IPS DF 6.9 (cell line): ENCODE measurements at places on chromosomes 11 and 22.

GRCh38 chr11:45430361-45430760 lies 144.2 kb upstream of the SYT13 start:
- no peak for DNase-seq

GRCh38 chr22:30121960-30122359 lies 41.7 kb downstream of the HORMAD2 start:
- DNase-seq = no peak

DNA sequence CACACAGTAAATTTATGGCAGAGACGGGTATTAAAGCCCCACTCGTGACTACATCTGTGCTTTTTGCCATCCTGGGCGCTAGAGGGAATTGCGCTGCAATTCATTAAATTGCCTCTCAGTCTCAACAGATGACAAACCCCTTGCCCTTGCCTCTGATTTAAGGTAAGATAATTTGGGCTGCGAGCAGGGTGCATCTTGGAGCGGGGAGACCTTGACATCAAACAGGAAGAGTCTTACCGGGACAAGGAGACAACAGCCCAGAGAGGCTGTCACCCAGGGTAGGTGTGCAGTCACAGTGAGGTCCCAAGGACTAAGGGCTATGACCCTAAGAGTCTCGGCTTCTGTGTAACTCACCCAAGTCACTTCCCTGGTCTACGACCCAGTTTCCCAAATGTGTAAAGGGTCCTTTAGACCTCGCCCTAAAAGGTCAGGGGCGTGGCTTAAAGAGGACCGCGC lies 449 bp upstream of the TOM1 start:
- no peak for DNase-seq

DNA sequence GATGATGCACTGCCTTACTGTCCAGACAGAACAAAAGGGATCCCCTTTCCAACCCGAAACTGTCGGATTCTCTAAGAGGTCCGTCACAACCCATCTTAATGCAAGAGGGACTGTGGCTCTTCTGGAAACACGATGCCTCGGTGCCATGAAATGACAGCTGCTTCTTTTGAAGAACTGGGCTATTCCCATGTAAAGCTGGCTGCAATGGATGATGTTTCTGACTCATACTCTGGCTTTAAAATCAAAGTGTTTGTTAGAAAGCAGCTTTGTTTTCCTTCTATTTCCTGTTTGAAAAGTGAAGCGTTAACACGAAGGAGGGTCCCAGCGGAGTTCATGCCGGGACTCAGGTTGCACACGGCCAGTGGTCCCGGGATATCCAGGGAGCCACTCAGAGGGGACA lies 3.1 kb downstream of the TP53AIP1 start:
- DNase-seq = no peak

GRCh38 chr11:120712014-120712413 lies 200.5 kb downstream of the GRIK4 start:
- DNase-seq = no peak

- DNase-seq = no peak
These were observed 935.3 kb downstream of the DLG2 start for GRCh38 chr11:84691830-84692229.

DNA sequence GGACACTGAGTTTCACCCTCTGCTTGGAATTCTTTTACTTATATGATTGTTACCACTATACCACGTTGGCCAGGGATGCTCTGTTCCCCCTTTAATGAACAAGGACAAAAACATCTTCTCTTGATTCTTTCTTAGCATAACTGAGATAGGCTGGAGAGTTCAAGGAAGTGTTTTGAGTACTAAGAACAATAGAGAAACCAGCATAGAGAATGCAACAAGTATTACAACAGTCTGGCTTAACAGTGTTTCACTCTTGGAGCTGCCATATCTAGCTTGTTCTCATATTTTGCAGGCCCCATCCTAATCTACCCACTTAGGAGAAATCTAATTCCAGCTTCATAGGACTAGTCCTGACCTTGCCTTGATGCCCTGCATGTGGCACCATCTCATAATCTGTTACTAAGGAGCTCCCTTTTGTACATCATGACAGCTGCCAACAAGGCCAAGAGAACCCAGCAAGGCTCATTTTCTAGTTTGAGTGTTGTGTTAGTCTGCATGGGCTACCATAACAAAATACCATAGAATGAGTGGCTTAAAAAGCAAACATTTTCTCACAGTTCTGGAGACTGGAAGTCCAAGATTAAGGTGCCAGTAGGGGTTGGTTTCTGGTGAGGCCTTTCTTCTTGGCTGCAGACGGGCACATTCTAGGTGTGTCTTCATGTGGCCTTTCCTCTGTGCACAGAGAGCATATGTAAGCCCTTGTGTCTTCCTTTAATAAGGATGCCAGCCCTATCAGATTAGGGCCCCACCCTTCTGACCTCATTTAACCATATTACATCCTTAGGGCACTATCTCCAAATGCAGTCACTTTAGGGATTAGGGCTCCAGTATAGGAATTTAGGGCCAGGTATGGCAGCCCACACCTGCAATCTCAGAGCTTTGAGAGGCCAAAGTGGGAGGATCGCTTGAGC lies 37.8 kb downstream of the PACS1 start:
- DNase-seq = no peak

DNA sequence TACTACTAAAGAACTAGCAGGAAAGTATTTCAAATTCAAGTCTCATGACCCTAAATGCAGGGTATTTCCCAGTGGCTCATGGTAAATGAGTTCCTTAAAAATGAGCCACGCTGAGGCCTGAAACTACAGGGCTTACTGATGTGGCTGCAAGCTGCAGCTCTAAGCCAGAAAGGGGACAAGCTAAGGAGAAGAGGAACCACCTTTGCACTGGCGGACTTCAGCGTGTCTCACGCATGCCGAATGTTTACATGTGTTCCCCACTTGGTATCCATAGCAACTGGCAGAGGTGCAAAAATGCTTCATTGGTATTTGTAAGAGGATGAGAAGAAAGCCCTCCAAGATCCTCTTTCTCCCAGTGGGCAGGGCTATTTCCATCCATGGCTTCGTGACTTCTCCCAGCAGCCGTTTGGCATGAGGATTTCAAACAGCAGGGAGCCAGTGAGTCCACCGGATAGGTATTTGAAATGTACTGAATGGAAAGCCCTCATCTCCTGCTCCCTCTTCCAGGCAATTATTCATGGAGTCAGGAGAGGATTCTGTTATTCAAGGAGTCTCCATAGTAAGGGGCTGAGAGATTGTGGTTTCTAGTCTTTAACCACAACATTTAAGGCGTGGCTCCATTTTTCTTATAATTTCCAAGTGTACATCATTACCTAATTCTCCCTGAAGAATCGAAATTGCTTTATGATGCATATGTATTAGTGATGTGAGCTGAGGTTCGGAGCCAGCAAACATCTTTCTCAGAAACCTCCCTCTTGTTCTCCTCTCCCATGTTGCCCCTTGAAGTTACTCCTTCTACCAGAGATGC lies 55.3 kb upstream of the CD44 start:
- DNase-seq = peak; percentile 7

DNA sequence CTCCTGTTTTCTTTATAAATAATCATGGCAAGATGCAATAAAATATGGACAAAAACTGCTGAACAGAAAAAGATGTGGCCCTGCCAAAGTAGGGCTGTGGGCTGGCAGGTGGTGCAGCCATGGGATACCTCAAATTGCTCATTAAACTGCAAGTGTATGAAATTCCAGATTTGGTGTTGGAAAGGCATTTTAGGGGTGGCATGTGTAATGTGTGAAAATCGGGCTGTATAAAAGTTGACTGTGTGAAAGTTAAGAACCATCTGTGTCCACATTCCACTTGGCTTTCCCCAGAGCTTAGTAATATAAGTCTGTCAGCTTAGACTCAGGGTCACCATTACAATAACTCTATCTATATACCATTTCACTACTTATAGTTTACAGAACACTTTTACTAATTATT lies 34.8 kb upstream of the FZD4 start:
- no peak for DNase-seq

- no peak for DNase-seq
These were observed 78.6 kb upstream of the MTNR1B start for GRCh38 chr11:92890846-92891245.

DNA sequence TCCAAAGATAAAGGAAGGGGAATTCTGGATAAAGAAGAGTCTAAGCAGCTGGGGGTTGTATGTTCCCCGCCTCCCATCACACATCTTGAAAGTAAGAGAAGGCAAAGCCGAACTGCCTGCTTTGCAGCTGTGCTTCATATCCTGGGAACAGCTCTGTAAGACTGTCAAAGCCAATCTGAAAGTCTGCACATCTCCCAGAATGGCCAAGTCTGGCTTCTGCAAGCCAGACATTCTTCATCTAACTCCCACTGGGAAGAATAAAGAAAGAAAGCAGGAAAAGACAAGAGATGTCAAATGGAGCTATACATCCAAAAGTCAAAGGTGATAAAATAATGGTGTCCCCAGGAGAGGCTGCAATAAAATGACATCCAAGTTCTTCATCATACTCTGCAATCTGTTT lies 15.4 kb downstream of the MORC2 start:
- no peak for DNase-seq

DNA sequence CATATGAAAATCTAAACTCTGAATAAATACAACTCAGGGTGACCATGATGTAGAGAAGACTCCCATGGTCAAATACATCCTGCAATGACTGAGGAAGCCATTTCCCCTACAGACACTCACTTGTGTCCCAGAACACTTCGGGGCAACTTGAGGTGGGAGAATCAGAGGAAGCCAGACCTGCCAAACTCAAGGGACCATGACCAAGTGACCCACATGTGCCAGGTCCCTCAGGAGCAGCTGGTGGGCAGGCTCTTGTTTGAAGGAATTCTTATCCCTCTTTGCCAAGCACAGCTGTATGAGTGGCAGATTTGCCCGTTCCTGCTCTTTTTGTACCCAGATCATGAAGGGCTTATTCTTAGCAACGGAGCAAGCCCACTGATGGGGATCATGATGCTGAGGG lies 17.8 kb downstream of the SPATA19 start:
- DNase-seq = no peak

GRCh38 chr11:124069429-124070401 lies 28.6 kb upstream of the OR10G7 start:
- DNase-seq = peak; percentile 37

DNA sequence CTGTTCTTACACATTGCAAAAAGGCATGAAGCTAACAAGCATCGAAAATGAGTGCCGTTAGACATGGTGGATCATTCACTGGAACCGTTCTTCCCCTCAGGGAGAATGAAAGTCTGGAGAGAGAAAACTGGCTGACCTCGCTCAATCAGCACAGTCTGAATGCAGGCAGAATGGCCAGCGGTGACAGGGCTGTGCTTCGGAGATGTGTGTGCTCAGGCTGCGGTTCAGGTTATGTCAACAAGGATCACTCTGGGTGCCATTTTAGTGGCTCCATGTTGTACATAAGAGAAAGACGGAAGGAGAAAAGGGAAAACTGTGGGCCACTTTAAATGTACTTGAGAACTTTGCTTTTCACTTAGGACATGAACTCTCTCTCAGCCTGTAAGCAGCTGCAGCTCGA lies 749.8 kb upstream of the ARHGAP42 start:
- no peak for DNase-seq

DNA sequence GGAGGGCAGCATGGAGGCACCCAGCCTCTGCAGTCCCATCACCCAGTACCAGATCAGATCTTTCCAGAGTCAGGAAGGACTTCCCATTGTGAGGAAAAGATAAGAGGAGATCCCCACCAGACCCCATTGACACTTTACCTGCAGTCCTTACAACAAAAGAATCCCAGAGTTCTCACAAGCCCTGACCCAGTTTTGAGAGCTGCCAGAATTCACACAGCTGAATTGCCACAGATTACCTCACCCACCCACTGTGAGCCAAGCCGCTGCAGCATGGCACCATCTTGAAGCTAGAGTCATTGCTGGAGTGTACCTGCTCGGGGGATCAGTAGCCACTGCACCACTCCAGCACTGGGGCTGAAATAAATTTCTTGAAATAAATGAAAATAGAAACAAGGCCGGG lies 91.8 kb upstream of the UBASH3B start:
- no peak for DNase-seq

DNA sequence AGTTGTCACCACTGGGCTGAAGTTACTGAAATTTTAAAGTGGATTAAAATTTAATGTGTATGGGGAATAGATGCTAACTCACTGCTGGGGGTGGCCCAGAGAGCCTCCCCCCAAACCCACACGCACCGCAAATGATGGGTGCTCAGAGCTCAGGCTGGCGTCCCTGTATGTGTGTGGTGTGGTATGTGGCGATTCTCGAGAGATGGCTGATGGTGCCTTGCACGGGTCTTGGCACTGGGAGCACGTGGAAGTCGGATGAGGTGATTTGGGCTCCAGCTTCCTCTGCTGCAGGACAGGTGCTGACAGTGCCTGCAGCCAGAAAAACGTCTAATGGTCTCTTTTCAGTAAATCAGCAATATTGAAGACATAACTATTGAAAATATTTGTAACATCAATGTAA lies 1473.3 kb downstream of the TBC1D22A start:
- DNase-seq = no peak

DNA sequence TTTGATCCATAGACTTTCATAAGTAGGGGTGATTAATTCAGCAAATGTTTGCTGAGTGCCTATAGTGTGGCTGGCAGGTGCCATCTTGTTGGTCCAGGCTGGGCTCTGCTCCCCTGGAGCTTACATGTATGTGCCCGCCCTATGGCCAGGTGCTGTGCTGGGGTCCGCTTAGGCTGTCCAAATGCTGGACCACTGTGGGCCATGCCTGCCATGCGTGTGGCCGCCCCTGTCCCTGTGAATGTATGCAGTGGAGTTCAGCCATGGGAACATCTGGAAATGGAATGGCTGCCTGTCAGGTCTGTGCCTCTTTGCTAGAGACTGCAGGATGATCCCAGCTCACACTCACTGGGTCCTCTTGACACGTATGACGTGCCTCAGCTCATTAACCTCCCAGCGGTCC lies 594.6 kb downstream of the TBC1D22A start:
- DNase-seq = no peak

GRCh38 chr22:37211866-37212173 lies 457 bp downstream of the SSTR3 start:
- DNase-seq = no peak
